ENCODE measurements at places on chromosomes 4 and X.

GRCh38 chr4:144819591-144819990 lies 173.6 kb downstream of the HHIP start:
- DNase-seq: no peak

DNA sequence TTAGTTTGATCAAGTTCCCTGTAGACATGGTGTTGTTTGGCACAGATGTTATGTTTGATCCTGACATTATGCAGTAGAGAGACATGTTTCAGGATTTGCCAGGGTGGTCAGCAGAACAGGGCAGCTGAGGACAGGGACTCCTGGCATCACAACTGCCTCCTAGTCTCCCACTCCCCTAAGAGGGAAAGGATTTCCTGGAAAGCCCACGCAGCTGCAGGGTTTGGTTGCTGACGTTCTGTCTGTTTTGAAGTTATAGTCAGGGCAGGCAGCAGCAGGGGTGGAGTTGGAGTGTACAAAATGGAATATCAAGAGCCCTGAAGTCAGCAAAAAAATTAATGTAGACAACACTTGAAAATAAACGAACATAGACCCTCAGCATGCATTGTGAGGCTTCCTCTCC lies 125.4 kb downstream of the CPE start:
- DNase-seq: no peak

DNA sequence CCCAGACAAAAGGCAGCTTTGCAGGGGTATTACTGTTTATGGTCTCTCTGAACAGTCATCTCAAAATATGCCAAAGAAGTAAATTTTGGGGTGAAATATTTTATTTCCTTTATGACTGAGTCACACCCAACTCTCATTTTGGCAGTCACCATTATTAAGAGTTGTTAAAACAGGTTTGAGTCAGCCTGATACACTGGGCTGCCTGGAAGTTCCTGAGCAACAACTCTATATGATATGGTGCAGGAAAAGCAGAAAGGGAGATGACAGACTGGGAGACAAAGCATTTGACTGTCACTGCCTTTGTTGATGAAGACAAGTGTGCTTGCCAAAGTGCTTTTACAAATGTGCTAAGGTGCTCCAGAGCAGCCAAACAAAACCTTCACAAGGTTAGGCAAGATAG lies 1263.5 kb downstream of the PCDH7 start:
- no peak for DNase-seq

GRCh38 chrX:114332766-114333165 lies 251.1 kb upstream of the HTR2C start:
- no peak for DNase-seq

- no peak for DNase-seq
Measured at GRCh38 chrX:12917753-12918152, 11.3 kb downstream of the TLR8 start.

DNA sequence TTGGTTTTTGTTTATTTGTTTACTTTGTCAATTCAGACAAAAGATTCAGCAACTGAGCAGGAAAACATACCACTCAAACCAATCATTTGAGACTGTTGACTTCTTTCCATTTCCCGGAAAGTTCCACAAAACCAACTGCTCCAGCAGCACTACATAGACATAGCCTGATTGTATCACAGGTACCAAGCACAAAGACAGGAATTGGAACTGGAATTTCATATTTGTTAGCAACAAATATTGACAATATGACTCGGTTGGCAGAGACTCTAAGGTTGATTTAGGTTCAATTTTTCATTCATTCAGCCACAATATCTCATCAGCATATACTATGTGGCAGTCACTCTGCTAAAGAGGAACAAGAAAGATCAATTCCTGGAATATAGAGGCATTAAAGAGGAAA lies 364.0 kb downstream of the ZIC3 start:
- DNase-seq: no peak

- DNase-seq: no peak
Measured at GRCh38 chr4:110134269-110134869, 64.0 kb downstream of the ELOVL6 start.

All from inflammatory macrophage (primary cell).